ENCODE measurements at places on chromosomes 2 and 18.

DNA sequence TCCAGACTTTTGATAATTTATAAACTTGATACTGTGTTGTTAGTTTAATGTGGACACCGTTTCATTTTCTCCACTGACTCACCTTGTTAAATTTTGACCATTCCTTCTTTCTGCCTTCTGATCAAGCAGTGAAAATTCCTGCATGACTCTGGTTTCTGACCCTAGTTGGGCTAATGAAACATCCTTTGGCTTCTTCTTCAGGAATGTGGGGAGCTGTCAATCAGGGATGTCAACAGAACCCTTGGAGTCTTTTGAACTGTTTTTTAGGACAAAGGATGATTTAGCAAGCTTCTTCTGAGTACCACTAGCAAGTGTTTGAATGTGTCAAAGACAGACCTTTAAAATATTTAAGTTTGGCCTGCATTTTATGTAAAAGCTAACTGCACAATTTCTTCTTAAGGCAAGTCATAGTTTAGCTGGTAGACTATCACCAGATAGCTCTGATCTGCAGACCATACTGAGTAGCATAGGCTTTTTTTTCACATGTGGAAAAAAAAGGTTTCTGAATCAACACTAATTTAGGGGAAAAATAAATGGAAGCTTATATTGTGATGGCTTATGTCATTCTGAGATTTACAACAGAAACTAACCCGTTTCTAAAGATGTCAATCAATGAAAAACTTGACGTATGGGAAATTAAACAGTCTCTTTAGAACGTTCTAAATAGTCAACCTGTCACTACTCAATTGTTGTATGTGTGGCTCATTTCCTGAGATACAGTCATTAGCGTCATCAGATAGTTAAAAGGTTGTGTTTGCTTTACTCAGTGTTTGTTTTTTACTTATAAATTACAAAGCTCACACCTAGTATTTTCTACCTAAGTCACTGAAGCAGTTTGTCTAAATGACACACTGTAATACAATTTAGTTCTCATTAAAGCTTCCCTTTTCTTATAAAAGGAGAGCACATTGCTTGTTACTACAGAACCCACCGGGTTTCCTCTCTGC, 311.4 kb downstream of the PTPRM start:
- H3K27ac ChIP-seq: peak overlapping the region; percentile 68
- DNase-seq: no peak
- no peaks in the 10 kb centered on the region for H3K27me3 ChIP-seq

DNA sequence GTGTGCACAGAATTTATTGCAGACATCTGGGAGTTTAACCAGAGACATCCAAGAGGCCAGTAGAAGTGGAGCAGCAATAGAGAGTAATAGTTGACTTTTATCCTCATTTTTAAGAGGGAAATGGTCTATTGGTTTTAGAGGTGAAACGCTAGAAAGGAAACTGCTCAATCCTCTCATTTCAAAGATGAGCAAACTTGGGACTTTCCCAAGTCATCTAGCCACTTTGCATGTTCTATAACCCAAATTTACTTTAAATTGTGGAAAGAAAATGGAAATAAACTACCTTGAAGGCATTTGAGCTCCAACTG, 601.7 kb downstream of the ARHGAP15 start:
- no peaks in the 10 kb centered on the region for H3K27me3 ChIP-seq
- H3K4me1 ChIP-seq: peaks cover 1% of the 10 kb centered on the region
- H3K36me3 ChIP-seq: no peaks in the 10 kb centered on the region
- H3K4me3 ChIP-seq: no peak overlapping the region
- DNase-seq: peak; percentile 11
- no peak overlapping the region for H3K27ac ChIP-seq

DNA sequence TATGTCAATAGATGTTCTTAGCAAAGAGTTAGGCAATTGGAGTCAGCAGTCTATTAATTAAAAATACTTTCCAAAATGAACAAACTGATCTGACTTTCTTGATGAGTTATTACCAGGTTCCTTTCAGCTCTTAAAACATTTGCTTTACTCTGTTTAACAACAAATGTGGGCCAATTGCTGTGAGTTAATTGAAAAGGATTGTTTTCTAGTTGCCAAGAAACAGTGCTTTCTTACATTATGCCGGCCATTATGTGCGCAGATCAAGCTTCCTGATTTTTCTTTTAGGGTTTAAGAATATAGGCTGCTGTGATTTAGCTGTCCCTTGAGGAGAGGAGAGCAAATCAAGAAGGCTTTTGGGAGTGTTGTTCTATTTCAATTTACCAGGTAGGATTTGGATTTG, 50.5 kb upstream of the ITPRID2 start:
- H3K27me3 ChIP-seq: no peaks in the 10 kb centered on the region
- H3K4me1 ChIP-seq: no peaks in the 10 kb centered on the region
- no peak overlapping the region for H3K4me3 ChIP-seq
- no peak for DNase-seq
- H3K36me3 ChIP-seq: no peaks in the 10 kb centered on the region

DNA sequence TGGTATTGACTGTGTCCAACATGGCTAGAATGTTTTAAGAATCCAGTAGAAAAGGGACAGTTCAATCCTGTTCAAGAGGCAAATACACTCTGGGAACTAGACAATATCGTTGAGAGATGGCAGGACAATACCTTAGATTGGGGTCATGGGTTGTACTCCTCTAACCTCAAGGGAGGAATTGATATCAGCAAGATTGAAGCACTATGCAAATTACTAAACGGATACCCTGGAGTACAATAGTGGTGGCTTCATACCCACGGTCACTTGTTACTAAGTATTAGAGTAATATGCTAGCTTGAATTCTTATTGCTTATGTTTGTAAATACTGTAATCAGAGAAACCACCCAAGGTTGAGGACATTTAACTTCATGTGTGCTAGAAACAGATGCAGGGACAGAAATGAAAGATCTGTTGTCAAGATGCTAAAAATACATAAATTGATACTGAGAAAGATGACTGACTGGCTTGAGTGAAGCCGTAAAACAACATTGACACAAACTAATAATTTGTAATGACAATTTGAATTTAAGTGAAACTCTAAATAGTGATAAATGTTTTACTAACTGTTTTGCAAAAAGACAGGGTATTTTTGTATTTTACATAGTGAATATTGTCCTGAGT, 73.3 kb downstream of the KCNJ3 start:
- H3K4me1 ChIP-seq: no peaks in the 10 kb centered on the region
- no peak for DNase-seq
- H3K27ac ChIP-seq: no peak overlapping the region
- H3K27me3 ChIP-seq: no peaks in the 10 kb centered on the region

DNA sequence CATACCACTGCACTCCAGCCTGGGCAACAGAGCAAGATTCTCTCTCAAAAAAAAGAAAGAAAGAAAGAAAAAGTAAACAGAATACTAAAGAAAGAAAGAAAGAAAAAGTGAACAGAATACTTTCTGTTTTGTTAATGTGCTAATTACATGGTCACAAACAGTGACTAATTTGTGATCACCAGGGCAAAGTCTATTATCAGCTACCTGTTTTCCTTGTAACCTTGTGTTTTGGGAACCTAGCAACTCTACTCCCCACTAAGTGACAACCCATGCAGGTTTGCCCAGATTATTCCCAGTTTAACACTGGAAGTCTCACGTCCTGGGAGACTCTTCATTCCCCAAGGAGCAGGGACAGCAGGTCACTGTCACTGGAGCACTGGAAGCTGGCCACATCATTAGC, 16.7 kb upstream of the UGT1A9 start:
- H3K27me3 ChIP-seq: peaks cover 2% of the 10 kb centered on the region
- H3K4me1 ChIP-seq: no peaks in the 10 kb centered on the region
- no peak overlapping the region for H3K27ac ChIP-seq
- no peaks in the 10 kb centered on the region for H3K36me3 ChIP-seq

- H3K4me1 ChIP-seq: peaks cover 34% of the 10 kb centered on the region
- H3K36me3 ChIP-seq: no peaks in the 10 kb centered on the region
- no peak overlapping the region for H3K4me3 ChIP-seq
- peak; percentile 84 for DNase-seq
- no peaks in the 10 kb centered on the region for H3K27me3 ChIP-seq
Observed at GRCh38 chr2:207253666-207254345, 88.1 kb upstream of the KLF7 start.

GRCh38 chr18:7458884-7459283, 108.2 kb upstream of the PTPRM start:
- H3K27me3 ChIP-seq: peaks cover 48% of the 10 kb centered on the region
- H3K4me1 ChIP-seq: no peaks in the 10 kb centered on the region
- H3K36me3 ChIP-seq: no peaks in the 10 kb centered on the region
- no peak for DNase-seq
- no peak overlapping the region for H3K4me3 ChIP-seq
- H3K27ac ChIP-seq: no peak overlapping the region

DNA sequence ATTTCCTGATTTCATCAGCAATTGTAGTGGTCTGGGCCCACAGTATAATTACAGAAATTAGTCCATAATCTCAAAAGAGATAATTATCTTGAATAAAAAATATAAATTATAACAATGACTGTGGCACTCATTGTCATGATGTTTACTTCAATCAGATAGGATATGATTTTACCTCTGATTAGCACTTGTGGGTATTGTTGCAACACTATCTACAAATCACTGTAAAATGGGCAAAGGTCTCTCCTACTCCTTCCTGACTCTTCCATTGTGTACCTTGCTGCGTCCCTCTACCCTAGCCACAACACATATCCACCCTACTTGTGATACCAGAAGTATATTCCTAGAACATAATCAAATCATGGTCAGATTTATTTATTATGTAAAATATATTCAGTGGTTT, 200.9 kb upstream of the TRIB2 start:
- no peak for DNase-seq
- no peak overlapping the region for H3K27ac ChIP-seq
- H3K4me1 ChIP-seq: no peaks in the 10 kb centered on the region
- H3K27me3 ChIP-seq: no peaks in the 10 kb centered on the region
- no peak overlapping the region for H3K4me3 ChIP-seq

- H3K36me3 ChIP-seq: no peaks in the 10 kb centered on the region
- no peak for DNase-seq
- H3K27me3 ChIP-seq: no peaks in the 10 kb centered on the region
- no peak overlapping the region for H3K4me3 ChIP-seq
- H3K27ac ChIP-seq: no peak overlapping the region
Observed at GRCh38 chr2:43169987-43170386, 56.4 kb downstream of the ZFP36L2 start.

DNA sequence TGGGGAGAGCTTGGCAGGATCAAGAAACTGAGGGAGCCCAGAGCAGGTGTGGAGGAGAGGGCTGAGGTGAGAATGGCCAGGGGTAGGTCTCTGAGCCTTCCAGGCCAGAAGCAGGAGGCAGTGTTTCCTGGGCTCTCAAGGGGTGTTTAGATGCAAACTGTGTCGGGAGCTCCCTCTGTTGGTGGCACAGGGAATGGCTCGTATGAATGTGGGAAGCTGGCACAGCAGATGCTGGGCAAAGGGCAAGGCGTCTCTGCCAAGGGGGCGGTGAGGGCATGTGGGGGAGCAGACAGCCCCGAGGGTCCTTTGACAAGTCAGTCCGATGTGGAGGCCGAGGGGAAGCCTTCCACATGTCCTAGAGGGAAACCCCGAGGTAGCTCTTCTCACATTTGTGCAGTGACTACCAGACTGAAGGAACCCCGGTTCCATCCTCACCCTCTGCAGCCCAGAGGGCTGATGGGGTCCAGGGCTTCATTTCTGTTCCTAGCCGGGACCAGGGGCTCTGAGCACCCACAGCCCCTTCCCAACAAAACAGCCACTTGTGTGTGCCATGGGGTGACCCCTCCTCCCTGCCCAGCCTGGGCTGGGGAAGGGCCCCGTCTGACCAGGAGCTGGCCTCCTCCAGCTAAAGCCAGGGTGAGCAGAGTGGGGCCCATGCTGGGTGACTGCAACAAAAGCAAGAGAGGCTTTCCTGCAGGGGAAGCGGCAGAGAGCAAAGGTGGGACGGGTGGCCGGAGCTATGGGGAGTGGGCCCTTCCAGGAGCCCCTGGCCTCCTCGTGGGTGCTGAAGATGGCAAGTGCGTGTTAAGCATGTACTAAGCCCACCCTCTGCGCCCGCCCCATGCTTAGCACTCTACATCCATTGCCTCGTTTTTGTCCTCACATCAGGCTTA, 103.4 kb downstream of the SEPTIN10 start:
- H3K27ac ChIP-seq: no peak overlapping the region
- peaks cover 14% of the 10 kb centered on the region for H3K4me1 ChIP-seq
- DNase-seq: peak; percentile 77
- no peak overlapping the region for H3K4me3 ChIP-seq

- no peak for DNase-seq
- H3K4me3 ChIP-seq: no peak overlapping the region
- H3K27ac ChIP-seq: no peak overlapping the region
Observed at GRCh38 chr2:28684142-28684858, 67.3 kb upstream of the PPP1CB start.

GRCh38 chr18:62081248-62081647, 105.6 kb downstream of the PIGN start:
- peaks cover 7% of the 10 kb centered on the region for H3K36me3 ChIP-seq
- H3K4me3 ChIP-seq: no peak overlapping the region
- H3K4me1 ChIP-seq: no peaks in the 10 kb centered on the region

- H3K27me3 ChIP-seq: no peaks in the 10 kb centered on the region
- no peak for DNase-seq
- no peaks in the 10 kb centered on the region for H3K36me3 ChIP-seq
- no peak overlapping the region for H3K27ac ChIP-seq
- no peaks in the 10 kb centered on the region for H3K4me1 ChIP-seq
- no peak overlapping the region for H3K4me3 ChIP-seq
Observed at GRCh38 chr2:50207881-50208280, 824.1 kb downstream of the NRXN1 start.

DNA sequence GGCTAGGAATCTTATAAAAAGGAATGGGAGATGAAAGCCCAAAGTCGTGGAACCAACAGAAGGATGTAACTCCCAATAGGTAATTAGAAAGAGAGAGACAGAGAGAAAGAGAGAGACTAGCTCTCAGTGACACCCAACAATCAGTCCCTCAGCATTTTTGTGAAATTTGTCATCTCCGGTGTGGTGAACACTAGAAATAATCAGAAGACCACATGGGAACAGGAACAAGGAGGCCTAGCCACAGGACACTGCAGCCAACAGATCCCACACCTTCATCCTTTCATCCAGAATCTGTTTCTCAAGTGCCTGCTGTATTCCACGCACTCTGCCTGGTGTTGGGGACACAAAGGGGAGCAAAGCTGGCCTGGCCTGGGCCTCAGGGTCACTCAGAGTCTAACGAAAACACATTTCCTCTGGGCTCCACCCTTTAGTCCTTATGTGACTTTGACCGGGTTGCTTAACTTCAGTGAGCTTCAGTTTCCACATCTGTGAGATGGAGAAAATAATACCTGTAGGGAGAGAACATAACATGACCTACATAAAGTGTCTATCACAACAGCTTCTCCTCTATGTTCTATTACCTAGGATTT, 53.1 kb downstream of the EHD3 start:
- no peaks in the 10 kb centered on the region for H3K36me3 ChIP-seq
- H3K4me1 ChIP-seq: peaks cover 7% of the 10 kb centered on the region
- H3K4me3 ChIP-seq: no peak overlapping the region
- no peak overlapping the region for H3K27ac ChIP-seq
- peak; percentile 60 for DNase-seq

All from mesenchymal stem cell (in vitro differentiated cells and primary cell).